Kidney epithelial cell (primary cell): ENCODE measurements at places on chromosomes 2 and 18. TPM values are rescaled to one million over a fixed set of nuclear protein-coding genes. Genes with fewer than 3 reads are reported as not detected.
A peak's percentile ranks its signal among the peaks of the same experiment; 100 is the strongest.

- no peak for DNase-seq
Observed at GRCh38 chr2:123738643-123739042, 286.4 kb upstream of the CNTNAP5 start.

GRCh38 chr18:35827275-35827902 lies 145.1 kb upstream of the RMP24 start:
- DNase-seq = no peak

GRCh38 chr18:43078478-43079092 lies 36.9 kb downstream of the RIT2 start:
- no peak for DNase-seq

DNA sequence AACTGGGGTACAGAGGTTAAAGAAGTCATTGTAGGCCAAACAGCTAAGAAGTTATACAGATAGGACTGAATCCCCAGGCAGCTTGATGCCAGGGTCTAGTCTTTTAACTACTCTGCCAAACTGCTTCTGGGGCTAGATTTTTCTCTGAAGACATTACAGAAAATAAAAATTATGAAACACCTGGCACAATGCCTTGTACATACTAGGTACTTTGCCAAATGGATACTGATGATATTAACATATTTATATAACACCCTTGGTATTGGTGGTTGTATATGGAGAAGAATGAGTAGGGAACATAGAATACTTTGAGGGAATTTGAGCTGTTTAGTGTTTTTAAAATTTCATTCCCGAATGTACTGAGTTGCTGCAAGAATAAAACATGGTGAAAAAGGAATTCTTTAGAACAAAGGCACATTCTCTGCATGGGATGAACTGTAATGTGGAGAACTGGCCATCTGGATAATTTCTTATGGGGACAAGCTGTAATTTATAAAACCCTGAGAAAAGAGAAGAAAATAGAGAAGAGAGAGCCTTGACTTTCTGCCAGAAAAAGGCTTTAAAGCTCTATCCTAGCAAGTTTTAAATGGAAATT lies 210.9 kb upstream of the TMEM200C start:
- DNase-seq = no peak

- no peak for DNase-seq
Observed at GRCh38 chr2:104177179-104177578, 676.7 kb upstream of the POU3F3 start.

DNA sequence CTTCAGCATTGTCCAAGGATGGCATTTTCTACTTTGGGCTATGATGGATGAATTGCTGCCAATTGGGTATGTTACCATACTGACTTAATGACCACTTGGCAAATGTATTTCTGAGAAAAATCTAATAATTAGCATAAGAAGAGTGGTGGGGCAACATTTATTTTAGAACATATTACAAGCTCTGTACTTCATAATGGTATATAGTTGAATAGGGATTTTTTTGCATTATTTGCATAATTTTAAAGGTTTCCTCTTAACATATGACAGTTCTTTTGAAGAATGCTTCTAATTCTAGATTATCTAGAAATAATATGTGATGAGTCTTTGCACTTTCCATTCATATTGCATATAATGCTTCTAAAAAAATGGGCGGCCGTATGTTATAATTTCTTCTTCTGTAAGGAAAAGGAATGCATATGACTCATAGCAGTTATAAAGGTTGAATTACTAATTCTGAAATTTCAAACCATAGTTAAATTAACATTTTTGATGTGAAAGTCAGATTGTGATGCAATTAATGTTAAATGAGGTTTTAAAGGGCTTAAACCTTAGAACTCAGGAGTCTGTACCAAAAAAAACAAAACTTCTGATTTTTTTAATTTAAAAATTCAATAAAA lies 1652.3 kb upstream of the SLC39A10 start:
- no peak for DNase-seq

GRCh38 chr2:226847090-226847489 lies 11.2 kb downstream of the RHBDD1 start:
- DNase-seq = no peak

DNA sequence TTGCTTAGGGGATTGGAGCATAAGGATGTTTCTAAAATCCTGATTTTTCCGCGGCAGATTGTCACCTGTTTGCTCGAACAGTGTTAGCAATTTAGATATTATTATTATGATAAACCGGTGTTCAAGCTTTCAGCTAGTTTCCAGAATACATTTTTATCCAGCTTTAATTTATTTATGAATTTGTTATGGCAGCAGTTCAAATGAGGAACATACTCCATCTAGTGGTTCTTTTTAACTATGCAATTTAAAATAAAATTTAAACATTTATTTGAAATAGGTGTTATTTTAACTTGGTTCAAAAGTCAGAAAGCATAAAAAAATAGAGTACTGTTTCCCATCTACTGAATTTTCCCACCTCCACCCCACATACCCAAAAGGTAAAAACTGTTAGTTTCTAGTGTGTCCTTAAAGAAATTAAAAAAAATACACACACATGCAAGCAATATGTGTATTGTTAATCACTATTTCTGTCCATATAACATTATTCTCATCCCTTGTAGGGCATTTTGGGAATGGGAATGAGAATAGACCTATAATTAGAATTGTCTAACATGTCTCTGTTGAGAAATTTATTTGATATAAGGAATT lies 23.2 kb downstream of the ACOXL start:
- DNase-seq = no peak

GRCh38 chr2:7755879-7756278 lies 838.7 kb downstream of the RNF144A start:
- DNase-seq = no peak

DNA sequence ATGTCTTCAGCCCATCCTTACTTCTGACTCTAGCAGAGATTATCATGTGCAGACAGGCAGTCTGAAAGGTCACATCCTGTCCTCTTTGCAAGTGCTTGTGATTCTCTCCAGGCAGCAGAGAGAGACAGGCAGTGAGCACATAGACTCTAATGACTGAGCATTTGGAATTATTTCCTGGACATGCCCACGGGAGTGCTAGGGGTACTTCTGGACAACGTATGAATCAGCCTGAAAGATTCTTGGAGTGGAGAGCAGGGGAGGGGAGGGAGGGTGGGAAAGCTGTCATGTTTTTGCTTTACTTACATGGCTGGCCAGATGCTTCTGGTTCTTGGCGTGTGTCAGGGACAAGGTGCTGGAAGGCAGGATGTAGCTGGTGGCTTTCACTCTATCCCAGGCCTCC lies 150.6 kb downstream of the RIF1 start:
- peak; percentile 71 for DNase-seq

GRCh38 chr2:128271911-128272600 lies 46.6 kb downstream of the HS6ST1 start:
- DNase-seq = no peak

- no peak for DNase-seq
Observed at GRCh38 chr2:204898928-204899640, 353.8 kb downstream of the PARD3B start.

DNA sequence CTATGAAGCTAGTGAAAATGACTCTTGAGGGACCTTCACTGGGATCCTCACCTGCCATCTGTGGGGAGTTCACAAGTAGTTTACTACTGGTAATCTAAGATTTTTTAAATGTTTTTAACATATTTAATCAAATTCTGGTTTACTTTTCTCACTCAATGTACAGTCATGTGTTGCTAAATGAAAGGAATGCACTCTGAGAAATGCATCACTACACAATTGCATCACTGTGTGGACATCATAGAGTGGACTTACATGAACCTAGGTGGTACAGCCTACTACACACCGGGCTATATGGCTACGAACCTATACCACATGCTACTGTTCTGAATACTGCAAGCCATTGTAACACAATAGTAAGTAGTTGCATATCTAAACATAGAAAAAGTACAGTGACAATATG lies 528.0 kb downstream of the BCL11A start:
- DNase-seq = no peak

GRCh38 chr2:127650041-127650784 lies 4.3 kb downstream of the GPR17 start:
- no peak for DNase-seq

- DNase-seq = no peak
Observed at GRCh38 chr2:37774976-37775907, 103.8 kb upstream of the CDC42EP3 start.

DNA sequence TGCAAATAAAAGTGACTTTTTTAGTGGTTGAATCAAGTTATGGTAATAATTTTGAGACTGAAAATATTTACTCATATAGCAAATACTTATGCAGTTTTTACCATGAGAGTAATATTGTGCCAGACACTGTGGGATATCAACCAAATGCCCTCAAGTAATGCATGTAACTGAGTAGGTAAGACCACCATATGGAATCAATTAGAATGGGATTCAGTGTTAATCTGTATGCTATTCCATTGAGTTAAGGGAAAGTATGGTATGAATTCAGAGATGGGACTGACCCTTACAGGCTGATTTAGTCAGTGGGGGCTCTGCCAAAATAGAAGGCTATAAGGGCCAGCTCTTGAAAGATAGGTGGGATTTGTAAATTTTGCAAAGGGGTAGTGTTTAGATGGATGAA lies 131.6 kb downstream of the CCDC85A start:
- no peak for DNase-seq

- no peak for DNase-seq
Observed at GRCh38 chr18:75116165-75116564, 92.8 kb downstream of the PTGR3 start.

DNA sequence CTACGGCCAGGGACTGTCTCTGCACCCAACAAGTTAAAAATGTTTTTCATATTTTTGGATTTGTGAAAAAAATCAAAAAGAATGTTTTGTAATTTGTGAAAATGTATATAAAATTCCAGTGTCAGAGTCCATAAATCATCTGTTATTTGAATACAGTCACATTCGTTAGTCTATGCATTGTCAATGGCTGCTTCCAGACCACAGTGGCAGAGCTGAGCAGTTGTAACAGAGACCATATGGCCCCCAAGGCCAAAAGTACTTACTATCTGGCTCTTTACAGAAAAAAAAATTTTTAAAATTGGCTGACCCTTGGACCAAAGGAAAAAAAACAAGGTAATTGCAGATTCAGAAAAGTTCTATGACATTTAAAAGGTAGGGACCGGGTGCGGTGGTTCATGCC lies 86.7 kb upstream of the ATL2 start:
- no peak for DNase-seq

DNA sequence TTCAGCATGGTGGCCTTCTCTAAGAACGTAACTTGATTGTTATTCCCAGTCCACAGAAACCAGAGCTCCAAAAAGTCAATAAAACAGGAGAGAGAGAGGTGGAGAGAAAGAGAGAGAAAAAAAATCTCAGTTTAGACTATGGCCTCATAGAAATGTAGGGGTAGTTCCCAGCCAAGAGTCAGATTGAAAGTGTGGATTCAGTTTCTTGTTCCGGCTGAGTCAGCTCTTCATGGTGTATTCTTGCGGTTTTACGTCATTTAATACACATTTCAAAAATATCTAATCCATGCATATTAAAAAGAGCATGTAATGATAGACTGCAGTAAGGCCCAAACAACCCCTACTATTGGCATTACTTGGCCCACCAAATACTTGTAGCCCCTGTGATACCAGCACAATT lies 303.9 kb downstream of the ETAA1 start:
- DNase-seq = no peak

DNA sequence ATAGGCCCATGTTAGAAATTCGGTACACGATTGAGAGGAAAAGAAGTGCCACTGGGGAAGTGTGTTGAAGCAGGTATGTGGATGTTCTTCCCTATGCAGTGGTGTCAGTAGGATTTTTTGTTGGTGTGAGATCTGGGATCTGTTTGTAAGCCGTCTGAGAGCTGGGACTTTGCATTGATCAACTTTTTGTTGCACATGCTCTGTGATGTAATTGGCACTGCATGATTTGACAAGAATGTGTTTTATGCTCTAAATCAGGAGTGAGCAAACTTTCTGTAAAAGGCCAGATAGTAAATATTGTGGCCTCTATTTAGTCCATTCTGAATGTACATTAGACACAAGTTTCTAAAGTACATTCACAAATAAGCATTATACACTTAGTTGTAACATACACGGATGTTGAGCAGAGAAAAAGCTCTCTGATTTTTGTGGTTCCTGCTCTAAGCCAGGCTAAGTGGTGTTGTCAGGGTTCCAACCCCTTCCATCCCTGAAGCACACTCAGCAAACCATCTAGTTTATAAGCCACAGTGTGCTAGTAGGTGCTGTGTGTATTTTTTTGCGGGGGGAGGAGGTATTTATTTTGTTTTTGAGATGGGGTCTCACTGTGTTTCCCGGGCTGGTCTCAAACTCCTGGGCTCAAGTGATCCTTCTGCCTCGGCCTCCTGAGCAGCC lies 235.6 kb downstream of the NEDD4L start:
- no peak for DNase-seq

- DNase-seq = no peak
Observed at GRCh38 chr2:215364157-215365155, 52.6 kb downstream of the ATIC start.

DNA sequence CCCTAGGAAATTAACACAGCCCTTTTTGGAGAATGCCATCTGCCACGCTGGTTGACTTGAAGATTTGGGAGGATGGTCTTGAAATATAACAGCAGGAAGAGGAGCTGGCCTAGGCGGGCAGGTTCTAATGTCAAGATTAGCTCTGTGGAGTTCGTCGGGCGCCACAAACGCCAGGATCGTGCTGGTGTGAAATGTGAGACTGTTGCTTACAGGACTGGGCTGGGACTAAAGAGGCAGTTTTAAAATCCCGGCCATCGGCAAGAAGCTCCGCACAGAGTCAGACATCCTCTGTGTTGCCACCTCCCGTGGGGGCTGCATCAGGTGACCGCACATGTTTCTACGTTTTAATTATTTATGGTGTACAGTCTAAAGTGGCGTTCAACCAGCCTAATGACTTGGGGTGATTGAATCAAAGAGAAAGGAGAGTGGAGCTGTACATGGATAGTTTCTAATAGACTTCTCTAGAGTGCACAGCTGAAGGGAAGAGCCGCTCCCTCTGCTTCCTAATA lies 99.4 kb upstream of the BCL11A start:
- DNase-seq = no peak

DNA sequence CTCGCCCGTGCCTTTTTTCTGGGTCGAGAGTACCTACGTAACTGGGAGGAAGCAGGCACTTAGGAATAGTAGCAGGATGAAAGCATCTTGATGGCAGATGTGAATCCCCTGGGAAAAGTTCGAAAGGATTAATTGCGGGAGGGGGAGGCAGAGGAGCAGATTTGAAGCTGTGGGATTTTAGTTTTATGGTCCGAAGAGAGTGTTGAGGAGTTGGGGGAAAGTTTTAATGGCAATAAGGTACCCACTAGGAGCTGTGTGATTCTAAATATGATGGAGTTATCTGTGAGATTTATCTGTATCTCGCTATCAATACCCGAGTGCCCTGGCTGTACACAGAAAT lies 1.1 kb downstream of the AGFG1 start:
- no peak for DNase-seq

NAT8 gene
- total RNA-seq = not detected in 2 replicates

FLACC1 gene
- 0.14 and 0.54 TPM in 2 replicates for total RNA-seq

ALPP gene
- total RNA-seq = not detected in 2 replicates

ZNF892 gene
- 6.7 and 9.1 TPM in 2 replicates for total RNA-seq

INO80B gene
- 20.6 and 31.3 TPM in 2 replicates for total RNA-seq

OTOS gene
- total RNA-seq = not detected in 2 replicates

SERPINB4 gene
- total RNA-seq = not detected in 2 replicates

LAMA1 gene
- 29.5 and 36.6 TPM in 2 replicates for total RNA-seq

UGT1A1 gene
- not detected in 2 replicates for total RNA-seq

RAB12 gene
- 60.5 and 61.0 TPM in 2 replicates for total RNA-seq
